ENCODE measurements at places on chromosomes 2 and 18.

- peak; percentile 91 for DNase-seq
These were observed 39.4 kb downstream of the MAP4K4 start for GRCh38 chr2:101736861-101737291.

DNA sequence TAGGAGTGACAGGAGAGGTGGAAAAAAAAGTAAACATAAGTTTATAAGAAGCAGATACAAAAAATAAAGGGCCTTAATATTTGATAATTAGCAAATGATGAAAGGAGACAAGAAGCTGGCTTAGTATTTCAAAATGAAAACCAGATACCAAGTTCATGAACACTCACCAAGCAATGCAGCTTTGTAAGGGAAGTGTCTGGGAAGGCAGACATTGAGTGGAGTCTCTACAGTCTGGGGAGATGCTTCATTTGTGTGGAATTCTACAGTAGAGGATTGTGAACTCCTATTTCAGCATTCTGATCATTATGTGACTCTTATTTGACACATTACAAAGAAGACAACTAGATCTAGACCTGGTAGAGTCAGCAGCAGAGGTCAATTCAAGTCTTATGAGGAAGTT, 1072.7 kb downstream of the DSC3 start:
- no peak for DNase-seq

GRCh38 chr18:46574000-46574742, 82.8 kb downstream of the LOXHD1 start:
- DNase-seq, result no peak

DNA sequence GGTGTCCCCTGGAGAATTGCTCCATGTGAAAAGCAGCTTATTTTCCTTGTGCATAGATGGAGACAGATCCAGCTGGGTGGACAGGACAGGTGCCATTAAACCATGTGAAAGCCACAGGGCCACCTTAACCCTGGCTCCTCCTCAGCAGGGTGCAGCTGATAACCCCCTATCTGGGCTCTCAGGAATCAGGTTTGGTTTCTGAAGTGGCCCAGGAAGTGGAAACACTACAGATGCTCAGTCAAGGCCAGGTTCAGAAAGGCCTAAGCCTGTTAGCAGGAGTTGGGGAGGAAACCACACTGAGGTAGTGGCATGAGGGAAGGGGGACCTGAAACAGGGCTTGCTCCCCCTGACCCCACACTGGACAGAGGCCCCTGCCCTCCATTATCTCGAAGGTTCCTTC, 217.0 kb downstream of the SPP2 start:
- no peak for DNase-seq

GRCh38 chr2:75066121-75066902, 107.9 kb downstream of the POLE4 start:
- no peak for DNase-seq

GRCh38 chr2:236685361-236685760, 115.7 kb downstream of the ACKR3 start:
- no peak for DNase-seq

- no peak for DNase-seq
These were observed 1556.8 kb upstream of the SLC39A10 start for GRCh38 chr2:194100201-194100600.

GRCh38 chr2:37276291-37276690, 44.8 kb downstream of the NDUFAF7 start:
- no peak for DNase-seq

DNA sequence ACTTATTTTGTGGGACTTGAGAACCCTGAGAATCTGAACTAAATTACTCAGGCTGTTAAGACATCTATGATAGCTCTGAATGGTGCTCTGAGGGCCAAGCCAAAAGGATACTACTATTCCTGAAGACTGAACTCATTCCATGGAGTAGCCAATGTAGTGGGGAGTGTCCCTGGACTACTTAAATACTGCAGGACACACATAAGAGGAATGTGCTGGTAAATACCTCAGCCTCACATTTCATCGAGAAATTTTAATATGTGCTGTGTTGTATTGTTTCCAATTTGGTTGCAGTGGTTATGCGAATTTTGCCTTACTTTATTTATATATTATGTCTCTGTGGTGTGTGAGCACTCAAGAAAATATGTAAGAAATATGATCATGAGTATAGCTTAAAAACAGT, 264.4 kb upstream of the FIGN start:
- no peak for DNase-seq

- peak; percentile 90 for DNase-seq
These were observed 86.9 kb downstream of the LIMS1 start for GRCh38 chr2:108621087-108621559.

DNA sequence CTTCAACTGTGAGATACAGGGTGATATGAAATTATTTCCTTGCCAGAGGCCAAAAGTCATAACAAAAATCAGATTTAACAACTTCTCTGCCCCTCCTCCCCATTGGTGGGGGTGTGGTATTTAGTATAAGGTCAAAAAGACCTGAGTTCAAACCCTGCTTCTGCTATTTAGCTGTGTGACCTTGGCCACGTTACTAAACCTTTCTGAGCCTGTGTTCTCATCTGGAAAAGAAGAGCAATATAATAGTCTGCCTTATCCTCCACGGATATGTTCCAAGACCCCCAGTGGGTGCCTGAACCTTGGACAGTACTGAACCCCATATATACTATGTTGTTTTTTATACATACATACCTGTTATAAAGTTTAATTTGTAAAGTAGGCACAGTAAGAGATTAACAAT, 3.7 kb downstream of the CDC42EP3 start:
- no peak for DNase-seq

All from activated CD4-positive, alpha-beta T cell treated with anti-CD3 and anti-CD28 coated beads, Interleukin-10, Interleukin-2, amounts not matched to agents 100 ng/mL and 50 ng/mL, durations not matched to agents 16 hours and 8 hours (primary cell).